ENCODE measurements at places on chromosomes 7 and 10.
A peak's percentile ranks its signal among the peaks of the same experiment; 100 is the strongest.

- no peak for DNase-seq
Measured at GRCh38 chr7:158286210-158286609, 301.4 kb downstream of the PTPRN2 start.

- no peak for DNase-seq
Measured at GRCh38 chr10:105356626-105357025, 715.5 kb downstream of the SORCS3 start.

DNA sequence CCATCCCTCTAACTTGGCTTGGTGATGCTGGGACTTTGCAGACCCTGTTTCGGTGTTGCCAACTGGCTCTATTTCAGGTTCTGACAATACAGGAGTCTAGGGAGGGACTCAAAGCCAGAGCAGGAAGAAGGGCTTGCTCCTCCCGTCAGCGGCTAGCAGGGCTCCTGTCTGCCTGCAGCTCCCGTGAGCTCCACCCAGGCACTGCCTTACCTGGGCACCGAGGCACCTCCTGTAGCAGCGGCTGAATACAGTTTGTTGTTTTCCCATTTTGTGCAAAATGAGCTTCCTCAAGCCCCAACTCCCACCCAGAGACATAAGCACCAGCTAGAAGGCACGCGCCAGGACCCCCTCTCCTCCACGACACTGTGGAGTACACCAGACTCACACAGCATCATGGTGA lies 69.3 kb upstream of the RHEB start:
- DNase-seq: no peak

GRCh38 chr10:20330246-20330645 lies 514.0 kb downstream of the PLXDC2 start:
- no peak for DNase-seq

- no peak for DNase-seq
Measured at GRCh38 chr7:138125598-138126111, 49.4 kb downstream of the AKR1D1 start.

DNA sequence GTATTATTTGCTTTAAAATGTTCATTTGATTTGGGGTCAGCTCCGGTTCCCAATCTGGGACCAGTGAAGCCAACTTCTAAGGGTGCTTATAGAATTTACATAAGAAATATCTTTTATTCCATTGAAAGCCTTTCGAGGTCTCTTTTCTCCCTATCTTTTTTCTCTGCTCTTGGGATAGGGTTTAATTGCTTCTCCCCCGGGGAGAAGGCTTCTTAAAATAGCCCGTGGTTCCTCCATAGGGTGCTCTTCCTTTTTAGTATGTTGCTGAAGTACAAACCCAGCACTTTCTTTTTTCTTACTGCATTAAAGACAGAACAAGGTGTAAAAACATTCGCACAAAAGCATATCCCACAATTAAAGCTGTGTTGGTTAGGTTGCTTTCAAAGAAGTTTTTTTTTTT lies 107.5 kb downstream of the POU6F2 start:
- no peak for DNase-seq

- DNase-seq: no peak
Measured at GRCh38 chr7:155984609-155985405, 172.5 kb upstream of the SHH start.

DNA sequence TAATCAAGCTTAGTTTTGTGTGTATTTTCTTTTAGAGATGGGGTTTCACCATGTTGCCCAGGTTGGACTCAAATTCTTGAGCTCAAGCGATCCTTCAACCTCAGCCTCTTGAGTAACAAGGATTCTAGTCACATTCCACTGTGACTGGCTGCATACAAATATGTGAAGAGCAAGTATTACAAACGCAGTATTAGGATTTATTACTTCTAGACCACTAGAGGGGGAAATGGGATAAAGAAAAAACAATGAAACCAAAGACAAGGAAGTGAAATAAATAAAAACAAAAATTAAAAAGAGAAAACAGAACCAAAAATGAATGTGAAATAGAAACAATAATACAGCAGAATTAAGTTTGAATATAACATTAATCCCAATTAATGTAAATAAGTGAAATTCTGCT lies 308.7 kb downstream of the ANKRD30A start:
- DNase-seq: no peak

GRCh38 chr7:150978126-150978789 lies at the start of gene KCNH2:
Gene KCNH2, minus strand, starts transcription at chr7:150978321. Its CDS starts 408 bp downstream, at chr7:150977913.
- peak; percentile 80 for DNase-seq

DNA sequence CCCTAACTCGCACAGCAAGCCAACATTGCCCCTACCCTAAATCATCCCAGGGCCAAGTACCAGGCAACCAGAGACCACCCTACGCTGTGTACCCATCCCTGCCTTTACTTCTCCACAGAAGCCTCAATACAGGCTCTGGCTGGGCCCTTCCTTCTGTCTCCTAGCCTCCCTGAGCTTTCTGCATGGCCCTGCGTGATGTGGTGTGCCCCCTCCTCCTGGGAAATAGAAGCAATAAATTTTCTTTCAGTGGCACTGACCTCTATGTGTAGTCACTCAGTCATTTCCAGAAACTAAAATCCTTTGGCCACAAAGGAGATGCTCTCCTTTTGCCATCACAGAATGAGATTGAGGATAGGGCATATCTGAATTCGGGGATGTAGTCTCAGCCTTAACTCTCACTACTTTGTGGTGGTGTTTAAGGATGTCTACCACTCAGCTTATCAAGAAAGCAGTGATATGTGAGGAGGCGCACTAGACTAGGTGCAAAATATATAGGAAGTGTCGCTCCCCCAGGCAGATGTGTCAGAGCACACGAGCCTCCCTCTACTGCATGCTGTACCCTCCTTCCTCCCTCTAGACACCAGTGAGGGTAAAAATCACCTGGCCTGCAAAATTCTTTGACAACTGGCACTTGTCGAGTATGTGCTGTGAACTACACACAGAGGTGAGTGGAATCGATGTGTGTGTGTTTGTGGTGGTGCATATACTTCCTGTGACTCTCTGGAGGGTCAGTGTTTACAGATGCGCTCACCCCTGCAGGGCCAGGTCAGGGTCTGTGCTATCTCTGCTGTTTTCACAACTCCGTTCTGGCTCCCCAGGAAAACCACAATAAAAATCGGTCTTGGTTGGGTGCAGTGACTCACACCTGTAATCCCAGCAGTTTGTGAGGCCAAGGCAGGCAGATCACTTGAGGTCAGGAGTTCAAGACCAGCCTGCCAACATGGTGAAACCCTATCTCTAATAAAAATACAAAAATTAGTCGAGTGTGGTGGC lies 825.9 kb upstream of the IGFBP3 start:
- no peak for DNase-seq

DNA sequence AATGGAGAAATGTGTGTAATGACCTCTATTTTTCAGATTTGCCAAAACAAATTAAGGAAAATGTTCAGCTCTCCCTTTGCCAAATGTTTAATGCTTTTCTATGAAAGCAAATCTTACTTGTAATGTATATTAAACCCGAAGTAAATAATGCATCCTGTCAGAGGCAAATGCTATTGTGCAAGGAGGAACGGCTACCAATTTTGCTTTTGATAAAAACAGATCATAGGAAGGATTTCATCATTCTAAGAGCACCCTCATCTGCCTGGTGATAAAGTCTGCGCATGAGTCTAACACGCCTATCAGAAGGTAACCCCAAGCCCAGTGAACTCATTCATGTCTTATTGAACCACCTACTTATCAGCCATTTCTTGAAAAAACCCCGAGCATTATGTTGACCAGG lies 412.4 kb upstream of the MKI67 start:
- DNase-seq: peak; percentile 22

- DNase-seq: no peak
Measured at GRCh38 chr10:501596-501995, 187.9 kb downstream of the DIP2C start.

DNA sequence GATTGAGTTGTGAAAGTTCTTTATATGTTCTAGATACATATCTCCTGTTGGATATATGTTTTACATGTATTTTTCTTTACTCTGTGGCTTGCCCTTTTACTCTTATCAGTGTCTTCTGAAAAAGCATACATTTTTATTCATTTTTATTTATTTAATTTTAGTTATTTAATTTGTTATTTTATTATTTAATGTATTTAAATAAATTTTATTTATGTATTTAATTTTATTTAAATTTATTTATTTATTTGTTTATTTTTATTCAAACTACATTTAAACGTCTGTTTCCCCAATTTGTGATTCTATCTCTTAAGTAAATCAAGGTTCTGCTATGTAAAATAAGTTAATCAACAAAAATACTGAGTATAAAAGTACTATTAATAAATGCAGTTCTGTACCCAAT lies 279.1 kb upstream of the AKR1E2 start:
- no peak for DNase-seq

DNA sequence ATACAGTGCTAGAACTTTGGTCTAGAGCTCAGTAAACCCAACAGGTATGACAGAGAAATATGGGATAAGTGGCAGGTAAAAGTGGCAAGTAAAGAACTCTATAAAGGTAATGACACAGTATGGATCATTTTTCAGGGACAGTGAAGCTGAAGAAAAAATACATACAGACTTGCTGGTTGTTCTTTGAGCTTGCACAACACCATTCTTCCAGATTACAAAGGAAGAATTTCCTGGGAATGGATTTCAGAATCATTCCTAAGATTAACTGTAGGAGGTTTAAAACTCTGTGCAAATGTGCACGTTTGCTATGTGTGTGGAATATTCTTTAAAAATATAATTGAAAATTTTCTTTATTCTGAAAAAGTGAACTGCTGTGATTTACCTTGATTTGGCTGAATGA lies 36.0 kb downstream of the PHF14 start:
- no peak for DNase-seq

DNA sequence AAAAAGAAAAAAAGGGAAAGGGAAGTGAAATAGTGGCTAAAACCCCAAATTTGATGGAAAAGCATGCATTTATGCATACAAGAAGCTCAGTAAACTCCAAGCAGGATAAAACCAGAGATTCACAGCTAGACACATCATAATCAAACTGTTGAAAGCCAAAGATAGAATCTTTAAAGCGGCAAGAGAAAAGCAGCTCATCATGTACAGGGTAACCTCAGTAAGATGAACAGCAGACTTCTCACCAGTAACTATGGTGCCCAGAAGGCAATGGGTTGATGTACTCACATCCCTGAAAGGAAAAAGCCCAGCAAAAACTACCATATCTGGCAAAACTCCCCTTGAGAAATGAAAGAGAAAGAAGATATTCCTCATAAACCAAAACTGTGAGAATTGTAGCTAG lies 60.4 kb downstream of the TPST1 start:
- no peak for DNase-seq

DNA sequence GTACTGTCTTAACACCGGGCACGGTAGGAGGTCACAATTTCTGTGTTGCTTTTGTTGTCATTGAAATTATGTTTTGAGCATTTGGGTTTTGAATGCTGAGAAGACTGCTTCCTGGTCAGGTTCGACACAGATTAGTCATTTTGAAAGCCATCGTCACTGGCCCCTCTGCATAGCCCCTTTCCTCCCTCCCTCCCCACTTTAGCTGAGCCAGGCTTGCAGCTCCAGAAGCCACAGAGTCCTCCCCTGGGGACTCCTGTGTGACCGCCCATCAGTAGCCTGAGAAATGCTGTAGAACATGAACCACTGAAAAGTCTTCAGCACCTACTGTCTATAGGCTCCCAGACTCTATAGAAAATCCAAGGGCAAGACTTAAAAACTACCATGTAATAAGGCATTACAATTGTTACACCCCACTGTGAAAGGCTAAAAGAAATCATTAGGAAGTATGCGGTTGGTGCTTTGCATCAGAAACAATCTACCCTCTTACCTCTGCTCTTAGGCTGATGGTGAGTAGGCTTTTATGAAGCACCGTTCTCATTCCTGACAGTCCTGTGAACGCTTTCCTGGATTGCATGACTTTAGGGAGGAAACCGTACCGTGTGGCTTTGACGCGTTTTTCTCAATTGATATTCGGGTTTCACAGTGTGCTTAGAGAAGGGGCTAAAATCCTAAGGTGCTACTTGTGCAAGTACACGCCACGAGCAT lies 24.8 kb downstream of the JCAD start:
- DNase-seq: no peak

DNA sequence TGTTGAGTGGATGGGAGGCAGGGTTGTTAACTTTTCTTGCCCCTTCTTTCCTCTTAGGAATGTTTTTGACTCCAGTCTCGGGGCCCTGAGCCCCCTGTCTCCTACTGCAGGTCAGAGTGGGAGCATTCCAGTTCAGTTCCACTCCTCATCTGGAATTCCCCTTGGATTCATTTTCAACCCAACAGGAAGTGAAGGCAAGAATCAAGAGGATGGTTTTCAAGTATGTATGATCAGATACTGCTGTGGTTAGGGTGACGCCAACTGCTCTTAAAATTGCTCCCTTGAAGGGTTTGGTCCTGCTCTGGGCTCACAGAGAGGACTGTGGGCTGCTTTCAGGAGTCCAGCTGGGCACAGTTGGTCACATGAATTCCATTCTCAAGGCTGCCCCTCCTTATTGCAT lies 22.0 kb downstream of the VWA2 start:
- DNase-seq: no peak

- DNase-seq: no peak
Measured at GRCh38 chr7:141866974-141867373, 25.7 kb upstream of the PRSS37 start.

GRCh38 chr10:21173802-21174714 lies 276.9 kb upstream of the NEBL start:
- no peak for DNase-seq

- no peak for DNase-seq
Measured at GRCh38 chr7:69898189-69898588, 299.9 kb downstream of the AUTS2 start.

DNA sequence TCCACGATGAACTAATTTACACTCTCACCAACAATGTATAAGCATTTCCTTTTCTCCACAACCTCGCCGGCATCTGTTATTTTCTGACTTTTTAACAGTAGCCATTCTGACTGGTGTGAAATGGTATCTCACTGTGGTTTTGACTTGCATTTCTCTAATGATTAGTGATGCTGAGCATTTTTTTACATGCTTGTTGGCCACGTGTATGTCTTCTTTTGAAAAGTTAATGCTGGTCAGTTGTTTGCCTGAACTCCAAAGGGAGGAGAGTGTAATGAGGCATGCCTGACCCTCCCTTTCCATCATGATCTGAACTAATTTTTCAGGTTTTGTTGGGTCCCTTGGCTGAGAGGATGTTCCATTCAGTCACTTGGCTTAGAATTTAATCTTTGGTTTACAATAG lies 50.7 kb upstream of the SVIL start:
- no peak for DNase-seq

- no peak for DNase-seq
Measured at GRCh38 chr10:55215699-55216098, 414.7 kb upstream of the PCDH15 start.

- no peak for DNase-seq
Measured at GRCh38 chr7:37769726-37770125, 78.7 kb upstream of the NME8 start.

- no peak for DNase-seq
Measured at GRCh38 chr7:11266101-11266500, 292.4 kb downstream of the PHF14 start.

- no peak for DNase-seq
Measured at GRCh38 chr7:77281780-77282478, 82.3 kb upstream of the FGL2 start.

DNA sequence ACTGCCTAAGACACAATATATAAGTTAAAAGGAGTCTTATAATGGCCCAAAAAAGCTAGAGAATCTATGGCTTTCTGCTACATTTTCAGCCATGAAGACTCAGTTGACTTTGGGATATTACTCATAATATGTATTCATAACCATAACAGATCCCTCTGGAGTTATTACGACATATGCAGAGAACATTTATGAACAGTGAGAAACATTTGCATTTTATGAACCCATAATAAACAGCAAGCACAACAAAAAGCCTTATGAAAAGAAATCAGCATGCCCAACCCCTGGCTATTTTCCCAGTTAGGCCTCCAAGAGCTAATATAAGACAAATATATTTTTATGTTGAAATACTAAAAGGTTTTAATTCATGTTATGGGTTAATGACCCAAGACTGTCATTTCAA lies 52.4 kb downstream of the ARMH3 start:
- DNase-seq: no peak

GRCh38 chr10:122084286-122085041 lies 95.5 kb downstream of the TACC2 start:
- DNase-seq: no peak
